Bone marrow (tissue), 2 donors: ENCODE measurements at places on chromosomes 2 and 18.

GRCh38 chr2:2547451-2547850, 216.4 kb upstream of the MYT1L start:
- DNase-seq = no peak

GRCh38 chr18:67072791-67073190, 443.7 kb downstream of the DSEL start:
- DNase-seq = no peak

DNA sequence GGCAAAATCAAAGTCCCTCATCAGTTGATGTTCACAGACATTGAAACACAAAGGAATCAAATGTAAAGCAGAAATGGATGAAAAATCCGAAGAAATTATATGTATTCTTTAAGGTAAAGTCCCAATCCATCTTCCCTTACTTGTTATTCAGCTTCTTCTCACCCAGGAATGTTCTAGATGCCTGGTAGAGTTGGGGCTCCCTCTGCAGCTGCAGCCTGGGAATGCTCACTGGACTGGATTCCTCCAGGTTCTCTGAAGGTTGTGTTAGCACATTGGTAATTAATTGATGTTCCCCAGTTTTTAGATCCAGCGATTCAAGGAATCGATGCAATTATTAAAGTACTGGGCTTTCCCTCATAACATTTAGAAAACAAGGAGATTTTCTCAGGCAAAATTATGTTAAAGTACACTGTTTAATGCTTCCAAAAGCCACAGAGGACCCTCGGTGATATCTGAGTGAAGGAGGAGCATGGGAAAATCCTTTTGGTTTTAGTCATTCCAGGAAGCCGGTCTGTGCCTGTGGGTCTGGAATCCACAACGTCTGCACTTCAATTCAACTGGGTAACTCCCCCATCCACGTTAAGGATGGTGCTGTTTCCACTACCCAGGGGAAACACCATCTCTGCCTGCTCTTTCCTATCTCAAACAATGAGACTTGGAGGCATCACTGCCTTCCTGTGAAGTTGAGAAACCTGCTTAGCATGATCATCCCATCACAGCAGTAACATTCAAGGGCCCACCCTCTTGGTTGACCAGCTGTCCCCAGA, 22.0 kb downstream of the NTSR2 start:
- no peak for DNase-seq

- no peak for DNase-seq
Measured at GRCh38 chr2:153787612-153788011, 84.1 kb upstream of the GALNT13 start.

DNA sequence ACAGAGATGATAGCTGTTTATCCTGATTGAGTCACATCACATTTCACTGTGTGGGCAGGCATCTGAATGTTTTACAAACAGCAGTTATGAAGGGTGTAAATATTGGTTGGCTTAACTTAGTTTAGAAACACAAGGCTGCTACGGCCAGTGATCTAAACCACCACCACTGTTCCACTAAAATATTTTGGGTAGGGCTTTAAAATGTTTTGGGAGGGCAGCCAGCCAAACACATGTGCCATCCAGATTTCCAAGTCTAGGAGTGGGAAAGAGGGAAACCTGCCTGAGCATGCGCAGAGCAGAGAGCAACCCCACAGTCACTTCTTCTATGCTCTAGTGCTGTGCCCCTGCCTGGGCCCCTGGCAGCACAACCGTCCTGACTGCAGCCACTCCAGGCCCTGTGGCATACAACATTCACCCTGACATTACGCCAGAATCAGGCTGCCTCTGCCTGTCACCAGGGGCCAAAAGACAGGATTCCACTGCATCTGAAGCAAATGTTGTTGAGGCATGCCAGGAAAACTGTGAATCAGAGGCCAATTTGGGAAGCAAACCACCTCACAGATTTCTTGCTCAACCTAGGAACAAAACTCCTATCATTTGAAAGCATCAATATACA, 74.8 kb upstream of the COL5A2 start:
- no peak for DNase-seq

- no peak for DNase-seq
Measured at GRCh38 chr2:54456612-54457322, 640 bp downstream of the SPTBN1 start.

DNA sequence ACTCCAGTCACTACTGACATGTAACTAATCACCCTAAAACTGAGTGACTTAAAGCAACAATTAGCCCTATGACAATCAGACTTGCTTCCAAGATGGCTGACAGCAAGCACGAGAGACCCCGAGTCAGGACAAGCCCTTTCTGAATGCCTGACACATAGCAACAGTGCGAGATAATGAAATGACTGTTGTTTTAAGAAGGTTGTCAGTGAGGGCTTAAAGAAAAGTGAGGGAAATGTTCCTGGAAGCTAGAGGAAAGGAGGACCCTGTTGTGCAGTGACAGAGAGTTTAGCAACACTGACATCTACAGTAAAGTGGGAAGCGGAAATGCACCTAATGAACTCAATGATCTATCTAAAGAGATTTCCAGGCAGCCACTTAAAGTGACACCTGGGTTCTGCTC, 163.1 kb downstream of the STK39 start:
- DNase-seq = no peak

DNA sequence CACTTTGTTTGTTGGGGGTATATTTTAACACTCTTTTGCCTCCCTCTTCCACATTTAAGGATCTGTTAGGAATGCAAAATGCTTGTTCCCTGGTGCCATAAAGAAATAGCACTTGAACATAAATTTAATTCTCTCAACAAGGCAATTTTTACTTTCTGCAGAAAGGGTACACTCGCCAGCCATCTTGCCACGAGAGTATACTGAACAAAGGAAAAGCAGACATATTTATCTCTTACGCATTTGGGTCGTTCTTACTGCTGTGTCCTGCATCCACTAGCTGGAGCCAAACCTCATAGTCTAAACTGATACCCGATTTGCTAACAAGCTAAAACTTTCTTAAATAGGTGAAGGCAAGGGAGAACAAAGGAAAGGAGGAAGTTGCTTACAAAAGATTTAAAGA, 129.5 kb downstream of the B3GNT2 start:
- no peak for DNase-seq

- DNase-seq = no peak
Measured at GRCh38 chr2:204223544-204223943, 287.0 kb downstream of the ICOS start.

DNA sequence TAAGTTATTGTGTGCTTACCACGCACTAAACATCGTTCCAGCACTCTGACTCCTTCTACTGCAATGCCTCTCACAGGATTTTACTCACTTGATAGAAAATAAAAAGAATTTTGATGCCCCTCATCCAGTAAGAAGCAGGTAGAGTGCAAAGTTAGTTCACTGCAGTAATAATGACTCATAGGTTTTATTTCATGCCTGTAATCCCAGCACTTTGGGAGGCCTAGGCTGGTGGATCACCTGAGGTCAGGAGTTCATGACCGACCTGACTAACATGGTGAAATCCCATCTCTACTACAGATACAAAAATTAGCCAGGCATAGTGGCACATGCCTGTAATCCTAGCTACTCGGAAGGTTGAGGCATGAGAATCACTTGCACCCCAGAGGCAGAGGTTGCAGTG, 190.6 kb downstream of the RAD51AP2 start:
- no peak for DNase-seq

GRCh38 chr2:241240320-241241004, 52.0 kb downstream of the ANO7 start:
- DNase-seq = no peak
